ENCODE measurements at places on chromosomes 5 and 9.
A peak's percentile ranks its signal among the peaks of the same experiment; 100 is the strongest.

- DNase-seq: no peak
Observed at GRCh38 chr9:95808011-95808410, 67.5 kb upstream of the ERCC6L2 start.

GRCh38 chr9:72800328-72800994 lies 152.4 kb downstream of the ALDH1A1 start:
- DNase-seq: no peak

DNA sequence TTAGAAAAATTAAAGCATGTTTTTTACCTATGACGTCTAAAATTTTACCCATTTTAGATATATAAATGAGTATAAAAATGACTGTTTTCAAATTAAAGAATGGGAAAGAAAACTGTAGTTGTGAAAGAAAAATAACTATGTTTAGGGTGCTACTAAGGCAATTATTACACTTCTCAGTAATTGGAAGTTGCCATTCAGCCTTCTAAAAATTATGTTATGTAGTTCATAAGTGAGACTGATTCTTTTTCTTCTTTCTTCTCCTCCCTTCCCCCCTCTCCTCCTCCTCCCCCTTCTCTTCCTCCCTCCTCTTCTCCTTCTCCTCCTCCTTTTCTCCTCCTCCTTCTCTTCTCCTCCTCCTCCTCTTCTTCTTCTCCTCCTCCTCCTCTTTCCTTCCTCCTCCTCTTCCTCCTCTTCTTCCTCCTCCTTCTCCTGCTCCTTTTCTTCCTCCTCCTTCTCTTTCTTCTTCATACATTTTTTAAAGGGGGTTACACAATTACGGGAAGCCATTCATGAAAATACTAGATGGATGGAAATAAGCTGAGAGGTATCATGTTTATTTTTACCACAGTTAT lies 223.6 kb downstream of the CETN3 start:
- DNase-seq: no peak

DNA sequence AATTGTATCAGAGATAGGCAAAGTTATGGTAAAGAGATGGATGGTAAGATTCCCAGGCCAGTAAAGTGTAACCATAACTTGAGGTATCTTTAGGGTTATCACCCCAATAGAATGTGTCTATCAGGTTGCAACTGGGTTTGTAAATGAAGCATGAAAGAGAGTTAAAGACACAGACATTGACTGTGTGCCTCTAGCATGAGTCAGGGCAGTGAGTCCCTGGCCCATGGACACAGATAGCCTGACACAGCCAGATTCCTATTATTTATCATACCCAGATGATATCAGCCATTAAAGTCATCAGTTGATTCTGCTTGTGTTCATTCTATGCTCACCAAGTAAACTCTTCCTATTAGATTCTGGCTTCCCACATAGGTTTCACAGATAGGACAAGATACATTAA lies 33.5 kb upstream of the SNAPC3 start:
- no peak for DNase-seq

DNA sequence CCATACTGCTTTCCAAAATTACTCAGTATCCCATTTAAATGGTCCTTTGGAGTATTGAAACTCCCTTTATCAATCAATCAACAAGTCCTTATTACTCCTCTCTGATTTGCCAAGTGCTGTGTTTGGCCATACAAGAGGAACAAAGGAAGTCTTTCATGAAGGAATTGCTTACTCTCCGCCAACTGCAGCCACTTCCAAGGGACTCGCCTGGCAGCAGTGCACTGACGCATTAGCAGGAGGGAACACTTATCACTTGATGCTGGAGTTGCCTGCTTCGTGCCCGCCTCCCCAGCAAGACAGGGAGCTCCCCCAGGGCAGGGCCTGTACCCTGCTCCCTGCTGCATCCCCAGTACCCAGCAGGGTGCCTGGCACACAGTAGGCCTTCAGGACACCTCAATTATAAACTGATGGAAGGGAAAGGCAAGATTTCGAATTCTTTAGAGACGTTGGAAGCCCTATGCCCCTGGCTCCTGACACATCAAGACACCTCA lies 97.9 kb downstream of the CRB2 start:
- no peak for DNase-seq

DNA sequence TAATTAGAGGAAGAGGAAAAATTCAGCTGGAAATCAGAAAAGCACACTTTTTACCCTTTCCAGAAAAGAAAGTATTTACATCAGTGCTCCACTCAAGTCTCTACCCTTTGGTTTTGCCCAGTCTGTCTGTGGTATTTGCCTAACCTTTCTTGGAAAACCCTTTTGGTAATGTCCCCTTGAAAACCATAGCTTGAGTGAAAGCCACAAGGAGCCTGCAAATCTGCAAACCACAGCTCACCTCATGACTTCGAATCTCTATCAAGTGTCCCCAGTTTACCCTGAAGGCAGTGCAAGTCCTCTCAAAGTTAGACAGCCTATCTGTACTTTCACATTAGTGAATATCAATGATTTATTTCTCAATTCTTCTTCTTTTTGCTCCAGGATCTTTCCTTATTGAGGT lies 162.1 kb upstream of the TSLP start:
- DNase-seq: no peak

DNA sequence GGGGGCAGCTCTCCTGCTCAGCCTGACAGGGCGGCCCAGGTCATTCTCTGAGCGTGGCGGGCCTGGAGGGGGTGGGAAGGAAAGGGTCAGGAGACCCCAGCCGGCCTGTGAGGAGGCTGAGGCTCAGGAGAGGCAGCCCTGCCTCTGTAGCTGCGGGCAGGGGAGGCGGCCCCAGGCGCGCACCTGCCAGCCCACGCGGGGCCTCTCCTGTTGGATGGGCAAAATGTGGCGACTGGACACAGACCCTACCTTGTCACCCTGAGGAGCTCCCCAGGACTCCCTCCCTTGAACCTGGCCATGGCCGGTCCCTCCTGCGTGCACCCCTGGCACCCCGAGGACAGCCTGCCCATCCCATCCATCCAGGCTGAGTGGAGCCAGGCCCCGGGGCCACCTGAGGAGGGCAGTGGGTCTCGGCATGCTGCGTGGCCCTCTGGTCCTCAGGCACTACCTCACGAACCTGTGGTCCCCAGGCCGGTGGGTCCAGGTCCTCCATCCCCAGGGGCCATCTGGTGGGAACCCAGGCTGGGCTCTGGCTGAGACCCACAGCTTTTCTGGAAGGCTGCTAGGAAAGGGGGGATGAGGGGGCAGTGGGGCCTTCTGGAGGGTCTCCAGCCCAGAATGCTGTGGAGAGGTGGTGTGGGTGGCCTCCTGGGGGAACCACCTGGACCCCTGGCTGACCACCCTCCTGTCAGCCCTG lies 15.1 kb upstream of the NRARP start:
- no peak for DNase-seq

DNA sequence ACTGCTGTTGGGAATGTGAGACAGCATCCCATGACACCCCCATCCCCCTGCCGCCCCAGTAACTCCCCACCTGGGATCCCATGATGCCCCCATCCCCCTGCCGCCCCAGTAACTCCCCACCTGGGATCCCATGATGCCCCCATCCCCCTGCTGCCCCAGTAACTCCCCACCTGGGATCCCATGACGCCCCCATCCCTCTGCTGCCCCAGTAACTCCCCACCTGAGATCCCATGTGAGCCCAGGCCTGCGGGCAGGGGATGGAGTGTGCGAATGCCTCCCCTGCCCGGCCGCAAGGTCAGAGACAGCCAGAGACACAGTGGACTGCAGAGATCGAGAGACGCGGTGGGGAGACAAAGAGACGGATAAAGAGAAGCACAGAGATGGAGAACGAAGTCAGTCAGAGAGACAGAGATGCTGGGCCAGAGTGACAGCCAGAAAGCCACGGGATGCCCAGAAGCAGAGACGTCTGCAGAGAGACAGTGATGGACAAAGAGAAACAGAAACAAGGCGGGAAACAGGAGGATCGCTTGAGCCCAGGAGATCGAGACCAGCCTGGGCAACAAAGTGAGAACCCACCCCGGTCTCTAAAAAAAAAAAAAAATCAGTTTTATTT lies 992 bp downstream of the SH2D3C start:
- DNase-seq: peak; percentile 43

- DNase-seq: no peak
Observed at GRCh38 chr9:82208741-82209450, 220.3 kb downstream of the SPATA31D1 start.

- peak; percentile 6 for DNase-seq
Observed at GRCh38 chr9:1871626-1872419, 143.3 kb upstream of the SMARCA2 start.

DNA sequence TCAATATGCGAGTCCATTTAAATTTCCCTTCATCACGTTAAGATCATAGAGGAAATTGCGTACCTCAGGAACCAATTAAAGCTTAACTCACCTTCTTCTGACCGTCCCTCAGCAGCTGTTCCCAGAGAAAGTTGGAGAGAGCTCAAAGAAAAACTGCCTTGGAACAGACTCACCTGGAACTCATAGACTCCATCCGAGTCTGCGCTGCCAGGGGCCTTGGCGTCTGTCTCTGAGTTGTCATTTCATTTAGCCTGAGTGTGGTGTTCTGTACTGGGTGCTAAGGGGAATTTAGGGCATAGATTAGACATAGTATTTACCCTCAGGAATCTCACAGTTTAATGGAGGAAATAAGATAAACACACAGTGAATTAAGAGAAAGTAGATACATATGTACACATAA lies 892.7 kb downstream of the TLE1 start:
- no peak for DNase-seq

DNA sequence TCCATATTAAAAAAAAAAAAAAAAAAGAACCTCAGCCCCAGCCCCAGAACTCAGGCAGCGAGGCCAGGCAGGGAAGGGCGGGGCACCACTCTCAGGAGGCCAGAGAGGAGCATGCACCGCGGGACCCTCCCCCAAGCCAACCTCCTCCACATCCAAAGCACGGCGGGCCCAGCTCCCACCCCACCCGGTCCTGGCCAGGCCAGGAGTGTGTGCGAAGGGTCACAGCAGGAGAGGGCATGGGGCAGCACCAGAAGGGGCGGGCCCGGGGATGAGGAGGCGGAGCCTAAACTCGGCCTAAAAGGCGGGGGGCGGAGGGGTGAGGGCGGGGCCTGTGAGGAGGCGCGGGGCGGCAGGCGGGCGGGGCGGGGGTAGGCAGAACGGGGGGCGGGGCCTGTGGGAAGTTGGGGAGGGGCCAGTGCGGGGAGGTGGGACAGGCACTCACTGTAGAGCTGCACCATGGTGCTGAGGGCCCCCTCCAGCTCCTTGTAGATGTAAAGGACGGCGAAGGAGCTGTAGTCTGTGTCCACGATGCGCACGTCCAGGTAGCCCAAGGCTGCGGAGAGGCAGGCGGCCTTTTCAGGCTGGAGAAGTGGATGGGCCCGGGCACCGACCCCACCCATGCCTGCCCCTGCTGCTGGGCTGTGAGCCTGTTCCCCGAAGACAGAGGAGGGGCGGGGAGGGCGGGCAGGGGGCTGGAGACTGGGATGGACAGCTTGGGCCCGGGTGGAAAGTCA lies 1.2 kb downstream of the LCN15 start:
- peak; percentile 45 for DNase-seq

GRCh38 chr9:99294850-99295461 lies 72.9 kb downstream of the SEC61B start:
- DNase-seq: no peak

- no peak for DNase-seq
Observed at GRCh38 chr9:113660196-113660595, 196.7 kb downstream of the RGS3 start.

GRCh38 chr9:33161011-33161588 lies 6.0 kb downstream of the B4GALT1 start:
- peak; percentile 64 for DNase-seq

DNA sequence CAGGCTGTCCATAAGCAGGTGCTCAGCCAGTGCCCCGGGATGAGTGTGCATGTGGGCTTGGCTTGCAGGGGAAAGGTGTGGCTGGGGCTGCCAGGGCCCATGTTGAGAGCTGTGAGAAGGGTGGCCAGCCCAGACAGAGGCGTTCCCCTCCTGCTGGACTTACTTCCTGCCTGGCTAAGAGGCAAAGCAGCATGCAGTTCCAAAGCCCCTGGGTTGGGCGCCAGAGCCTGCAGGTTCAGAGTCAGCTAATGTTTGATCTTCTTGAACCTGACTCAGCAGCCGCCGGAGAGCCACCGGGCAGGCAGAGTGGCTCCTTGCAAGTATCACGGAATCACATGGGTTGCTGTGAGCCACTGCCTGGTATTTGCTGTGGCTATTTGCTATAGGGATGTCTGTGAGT lies 168.4 kb upstream of the MAP1B start:
- DNase-seq: no peak

- no peak for DNase-seq
Observed at GRCh38 chr5:150085950-150086715, at the start of gene CSF1R. TSS of gene CSF1R (minus strand) at chr5:150086554. CDS start at chr5:150086427, 127 bp downstream.

GRCh38 chr5:179812135-179812825 lies 5.6 kb upstream of the MGAT4B start:
- no peak for DNase-seq

GRCh38 chr9:137317718-137318511 lies 15.8 kb upstream of the NRARP start:
- DNase-seq: no peak

DNA sequence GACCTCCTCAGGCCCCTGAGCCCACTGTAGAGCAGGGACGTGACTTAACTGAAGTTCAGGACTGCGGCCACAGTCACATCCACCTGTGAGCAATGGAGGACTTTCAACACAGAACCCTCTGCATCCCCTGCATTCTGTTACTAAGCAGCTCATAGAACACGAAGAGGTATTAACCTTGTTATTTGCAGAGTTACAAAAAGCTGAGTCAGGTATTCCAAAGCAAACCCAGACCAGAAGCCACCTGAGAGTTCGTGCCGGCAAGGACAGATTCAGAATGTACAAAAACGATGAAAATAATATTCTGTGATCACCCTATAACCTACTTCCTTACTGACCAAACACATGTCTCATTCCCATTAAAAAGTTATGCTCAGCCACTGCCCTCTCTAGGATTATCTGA lies 33.0 kb upstream of the PRSS3 start:
- DNase-seq: no peak
